ENCODE measurements at places on chromosomes 11 and 22. TPM values are rescaled to one million over a fixed set of nuclear protein-coding genes. Genes with fewer than 3 reads are reported as not detected.

DNA sequence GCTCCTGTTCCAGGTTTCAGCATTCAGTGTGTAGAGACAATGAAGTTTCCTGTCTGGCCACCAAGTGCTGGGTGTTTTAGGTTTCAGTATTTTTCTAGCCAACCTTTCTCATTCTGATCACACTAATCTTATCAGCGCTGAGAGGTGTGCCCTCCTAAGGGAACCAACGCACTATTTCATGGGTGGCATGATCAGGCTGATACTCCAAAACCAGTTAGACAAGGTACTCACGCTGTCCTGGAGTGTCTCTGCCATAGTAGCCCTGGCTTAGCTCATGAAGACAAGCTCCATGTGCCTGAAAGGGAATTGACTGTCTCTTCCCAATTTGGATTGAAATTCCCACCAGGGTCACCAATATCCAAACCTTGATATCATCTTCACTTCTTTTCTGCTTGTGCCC is 8.0 kb upstream of the RAB38 start:
- H3K36me3 ChIP-seq: no peaks in the 10 kb centered on the region
- DNase-seq: no peak
- no peak overlapping the region for H3K4me3 ChIP-seq
- peaks cover 17% of the 10 kb centered on the region for H3K27me3 ChIP-seq
- H3K27ac ChIP-seq: no peak overlapping the region
- H3K4me1 ChIP-seq: peaks cover 16% of the 10 kb centered on the region

DNA sequence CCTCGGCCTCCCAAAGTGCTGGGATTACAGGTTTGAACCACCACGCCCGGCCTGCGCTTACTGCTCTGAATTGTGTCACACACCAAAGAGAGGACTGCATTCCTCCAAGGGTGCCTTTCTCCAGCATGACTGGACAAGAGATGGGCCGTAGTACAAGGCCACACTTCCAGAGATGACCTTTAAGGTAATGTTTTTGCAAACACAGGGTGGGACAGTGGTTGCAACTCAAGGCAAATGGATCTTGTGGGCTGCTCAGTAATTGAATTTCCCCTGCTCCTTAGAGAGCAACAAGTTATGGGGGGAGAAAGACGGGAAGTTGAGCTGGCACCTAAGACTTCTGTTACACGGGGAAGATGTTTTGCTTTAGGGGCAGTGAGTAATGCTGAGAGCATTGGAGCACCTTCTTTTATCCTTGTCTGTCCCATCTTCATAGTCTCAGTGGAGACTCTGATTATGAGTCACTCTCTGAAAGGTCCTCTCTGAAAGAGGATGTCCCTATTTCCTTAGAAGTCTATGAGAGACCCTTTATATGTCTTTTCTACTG is 66.3 kb downstream of the C11orf91 start:
- H3K27ac ChIP-seq: no peak overlapping the region
- no peaks in the 10 kb centered on the region for H3K4me1 ChIP-seq
- no peak for DNase-seq
- H3K36me3 ChIP-seq: no peaks in the 10 kb centered on the region

Gene OR10A2
- not detected for total RNA-seq

DNA sequence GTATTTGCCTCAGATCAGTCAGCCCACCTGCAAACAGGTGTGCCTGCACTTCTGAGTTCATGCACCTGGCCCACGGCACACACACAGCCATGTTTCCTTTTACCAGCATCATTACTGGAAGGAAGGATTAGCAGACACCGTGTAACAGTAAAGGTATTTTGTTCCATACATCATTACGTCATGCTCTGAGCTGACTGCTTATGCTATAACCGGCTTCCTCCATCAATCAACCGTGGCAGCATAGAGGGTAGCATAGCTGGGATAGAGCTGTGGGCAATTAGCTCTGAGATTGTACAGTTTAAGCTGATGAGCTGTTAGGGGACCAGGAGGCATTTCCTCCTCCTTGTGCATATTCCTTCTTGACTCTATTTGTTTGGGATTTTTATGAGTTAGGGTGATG is 102.4 kb downstream of the ME3 start:
- H3K27me3 ChIP-seq: no peaks in the 10 kb centered on the region
- no peaks in the 10 kb centered on the region for H3K36me3 ChIP-seq
- H3K4me3 ChIP-seq: no peak overlapping the region
- no peaks in the 10 kb centered on the region for H3K4me1 ChIP-seq
- no peak for DNase-seq

DNA sequence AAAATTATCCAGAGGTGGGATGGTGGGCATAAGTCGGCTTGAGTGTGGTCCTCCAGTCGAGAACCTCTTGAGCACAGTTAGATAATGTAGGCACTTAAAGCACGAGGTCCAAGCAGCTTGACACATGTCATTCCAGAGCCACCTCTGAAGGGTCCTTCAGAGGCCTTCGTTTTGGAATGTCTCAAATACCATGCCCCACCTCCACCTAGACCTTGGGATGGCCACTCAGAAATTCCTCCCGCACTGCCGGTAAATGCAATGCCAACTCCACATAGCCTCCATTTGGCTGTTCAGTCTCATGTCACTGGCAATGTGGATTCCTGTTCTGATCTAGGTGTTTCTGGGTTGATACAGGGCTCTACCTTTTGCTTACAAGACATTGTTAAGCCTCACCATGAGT is 43.9 kb downstream of the BDNF start:
- H3K27me3 ChIP-seq: no peaks in the 10 kb centered on the region
- no peak for DNase-seq
- H3K27ac ChIP-seq: no peak overlapping the region
- H3K36me3 ChIP-seq: peaks cover 12% of the 10 kb centered on the region
- H3K4me1 ChIP-seq: no peaks in the 10 kb centered on the region

Gene EHD1
- total RNA-seq: 103 TPM

Gene FIBIN
- total RNA-seq: not detected

Gene CD44
- total RNA-seq: 442 TPM

Gene SULT4A1
- total RNA-seq: not detected

GRCh38 chr11:15186146-15186545 is 71.4 kb downstream of the INSC start:
- H3K4me1 ChIP-seq: no peaks in the 10 kb centered on the region
- H3K36me3 ChIP-seq: no peaks in the 10 kb centered on the region
- DNase-seq: no peak
- peaks cover 2% of the 10 kb centered on the region for H3K27me3 ChIP-seq
- H3K27ac ChIP-seq: no peak overlapping the region

- no peak overlapping the region for H3K27ac ChIP-seq
- no peaks in the 10 kb centered on the region for H3K36me3 ChIP-seq
- no peaks in the 10 kb centered on the region for H3K27me3 ChIP-seq
- DNase-seq: no peak
These were observed 1397.3 kb upstream of the TENM4 start for GRCh38 chr11:80838153-80838552.

DNA sequence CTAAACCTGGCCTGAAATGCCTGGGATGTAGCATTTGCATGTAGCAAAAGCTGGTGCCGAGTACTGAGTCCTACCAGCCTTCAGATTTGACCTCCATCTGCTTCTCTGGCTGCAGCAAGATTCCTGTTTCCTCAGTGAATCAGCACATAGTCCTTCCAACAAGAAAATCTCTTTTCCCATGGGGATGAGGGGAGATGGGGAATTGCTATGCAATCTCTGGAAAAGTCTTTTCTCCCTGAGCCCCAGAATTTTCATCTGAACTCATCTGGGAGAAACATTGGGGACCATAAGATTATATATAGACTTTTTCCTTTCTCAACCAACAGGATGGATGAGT is 32.0 kb upstream of the YWHAH start:
- no peaks in the 10 kb centered on the region for H3K27me3 ChIP-seq
- H3K36me3 ChIP-seq: peaks cover 6% of the 10 kb centered on the region
- H3K4me1 ChIP-seq: peaks cover 8% of the 10 kb centered on the region
- no peak overlapping the region for H3K4me3 ChIP-seq
- DNase-seq: no peak

Gene SYCE3
- 0.87 TPM for total RNA-seq

Gene CRYBB3
- total RNA-seq: 0.43 TPM

- peaks cover 42% of the 10 kb centered on the region for H3K4me1 ChIP-seq
- no peaks in the 10 kb centered on the region for H3K36me3 ChIP-seq
- no peak overlapping the region for H3K27ac ChIP-seq
- no peaks in the 10 kb centered on the region for H3K27me3 ChIP-seq
- no peak for DNase-seq
- H3K4me3 ChIP-seq: no peak overlapping the region
These were observed 26.3 kb downstream of the RTN4R start for GRCh38 chr22:20241579-20242392.

Gene PGA5
- total RNA-seq: not detected

DNA sequence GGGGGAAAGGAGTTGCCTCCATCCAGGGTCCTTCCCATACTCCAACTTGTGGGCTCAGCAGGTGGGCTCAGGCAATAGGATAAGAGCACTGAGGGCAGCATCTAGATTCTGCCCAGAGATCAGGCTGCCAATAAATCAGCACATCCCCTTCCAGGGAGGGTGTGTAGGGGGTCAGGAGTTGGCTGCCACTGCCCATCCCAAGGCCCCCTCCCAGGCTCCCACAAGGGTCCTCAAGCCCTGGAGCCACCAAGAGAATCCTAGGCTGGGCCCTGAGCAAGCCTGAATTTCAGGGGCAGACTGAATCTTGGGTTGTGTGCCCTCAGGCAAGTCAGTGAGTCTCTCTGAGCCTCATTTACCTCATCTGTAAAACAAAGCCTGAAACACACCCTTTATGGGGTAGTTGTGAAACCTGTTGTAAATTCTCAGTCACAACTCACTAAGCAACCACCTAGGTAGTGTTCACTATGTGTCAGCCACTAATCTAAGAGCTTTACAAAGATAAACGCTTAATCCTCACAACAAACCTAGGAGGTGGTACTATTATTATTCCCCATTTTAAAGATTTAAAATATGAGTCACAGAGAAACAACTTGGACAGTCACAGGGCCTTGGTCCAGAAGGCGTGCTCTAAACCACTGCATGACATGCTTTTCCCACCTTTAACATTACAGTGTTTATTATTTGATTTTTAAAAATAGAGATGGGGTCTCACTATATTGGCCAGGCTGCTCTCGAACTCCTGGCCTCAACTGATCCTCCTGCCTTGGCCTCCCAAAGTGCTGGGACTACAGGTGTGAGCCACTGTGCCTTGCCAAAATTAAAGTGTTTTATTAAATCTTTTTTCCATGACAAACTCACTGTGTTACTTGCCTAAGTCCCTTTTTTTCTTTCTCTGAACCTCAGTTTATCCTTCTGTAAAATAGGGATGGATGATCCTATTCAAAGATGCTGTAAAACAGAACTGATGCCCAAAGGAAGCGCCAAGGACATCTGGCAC is 36.2 kb downstream of the LMO1 start:
- no peak overlapping the region for H3K27ac ChIP-seq
- H3K4me3 ChIP-seq: no peak overlapping the region
- H3K4me1 ChIP-seq: no peaks in the 10 kb centered on the region
- no peaks in the 10 kb centered on the region for H3K36me3 ChIP-seq

DNA sequence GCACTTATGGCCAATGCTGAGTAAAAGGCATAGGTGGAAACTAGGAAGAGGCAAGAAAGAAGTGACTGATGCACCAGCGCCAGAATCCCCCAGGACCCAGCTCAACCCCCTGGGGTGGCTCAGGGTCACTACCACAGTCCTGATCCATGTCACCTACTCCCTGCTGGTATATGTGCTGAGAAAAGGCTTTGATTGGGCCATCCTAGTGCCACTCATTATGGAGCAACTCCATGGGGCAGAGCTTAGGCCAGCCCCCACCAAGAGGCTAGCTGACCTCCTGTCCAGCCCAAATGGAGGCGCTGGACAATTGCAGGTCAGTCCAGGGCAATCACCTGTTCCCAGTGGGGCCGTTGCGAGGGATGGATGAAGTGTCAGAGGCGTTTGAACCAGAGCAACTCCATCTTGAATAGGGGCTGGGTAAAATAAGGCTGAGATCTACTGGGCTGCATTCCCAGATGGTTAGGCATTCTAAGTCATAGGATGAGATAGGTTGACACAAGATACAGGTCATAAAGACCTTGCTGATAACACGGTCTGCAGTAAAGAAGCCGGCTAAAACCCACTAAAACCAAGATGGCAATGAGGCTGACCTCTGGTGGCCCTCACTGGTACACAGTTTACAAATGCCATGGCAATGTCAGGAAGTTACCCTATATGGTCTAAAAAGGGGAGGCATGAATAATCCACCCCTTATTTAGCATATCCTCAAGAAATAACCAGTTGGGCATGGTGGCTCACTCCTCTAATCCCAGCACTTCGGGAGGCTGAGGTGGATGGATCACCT is 20.6 kb upstream of the DAGLA start:
- DNase-seq: no peak
- H3K27me3 ChIP-seq: peaks cover 2% of the 10 kb centered on the region
- H3K27ac ChIP-seq: no peak overlapping the region
- H3K36me3 ChIP-seq: no peaks in the 10 kb centered on the region
- H3K4me3 ChIP-seq: no peak overlapping the region
- no peaks in the 10 kb centered on the region for H3K4me1 ChIP-seq

Gene MUC15
- not detected for total RNA-seq
